ENCODE measurements at places on chromosomes 4 and X. TPM values are rescaled to one million over a fixed set of nuclear protein-coding genes. Genes with fewer than 3 reads are reported as not detected.

DNA sequence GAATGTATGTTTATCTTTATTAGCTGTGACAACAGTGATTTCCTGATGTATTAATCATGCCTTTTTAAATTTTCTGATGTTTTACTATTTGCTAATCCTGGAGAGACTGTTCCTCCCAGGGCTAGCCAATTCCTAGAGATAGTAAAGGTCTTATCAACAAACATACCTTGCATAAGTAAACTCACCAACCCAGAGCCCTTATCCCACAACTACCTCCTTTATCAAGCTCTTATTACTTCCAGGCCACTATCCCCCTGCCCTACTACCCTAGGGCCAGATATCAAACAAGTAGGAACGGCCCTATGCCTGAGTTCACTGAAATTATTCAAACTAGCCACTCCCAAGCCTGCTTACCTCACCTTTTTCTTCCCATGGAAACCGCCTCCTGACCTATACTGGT lies 58.2 kb upstream of the NPNT start:
- no peak for DNase-seq

DNA sequence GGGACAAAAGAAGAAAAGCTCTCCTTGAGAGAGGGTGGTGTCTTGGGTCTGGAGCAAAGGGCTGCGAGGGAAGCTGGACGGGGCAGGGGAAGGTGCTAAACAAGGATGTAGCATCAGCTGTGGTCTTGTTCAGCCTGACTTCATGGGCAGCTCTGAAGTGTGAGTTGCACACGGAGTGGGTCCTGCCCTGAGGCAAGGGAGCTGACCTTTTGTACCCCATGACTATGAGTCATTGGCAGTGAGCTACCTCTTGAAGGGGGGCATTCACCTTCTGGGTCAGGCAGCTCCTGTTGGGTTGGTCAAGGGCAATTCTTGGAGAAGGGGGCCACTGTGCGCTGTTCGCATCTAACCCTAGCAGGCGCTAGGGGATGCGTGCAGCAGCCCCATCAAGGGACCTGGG lies 151.8 kb downstream of the SMIM20 start:
- no peak for DNase-seq

- no peak for DNase-seq
Measured at GRCh38 chr4:44231006-44231405, 217.6 kb downstream of the KCTD8 start.

DNA sequence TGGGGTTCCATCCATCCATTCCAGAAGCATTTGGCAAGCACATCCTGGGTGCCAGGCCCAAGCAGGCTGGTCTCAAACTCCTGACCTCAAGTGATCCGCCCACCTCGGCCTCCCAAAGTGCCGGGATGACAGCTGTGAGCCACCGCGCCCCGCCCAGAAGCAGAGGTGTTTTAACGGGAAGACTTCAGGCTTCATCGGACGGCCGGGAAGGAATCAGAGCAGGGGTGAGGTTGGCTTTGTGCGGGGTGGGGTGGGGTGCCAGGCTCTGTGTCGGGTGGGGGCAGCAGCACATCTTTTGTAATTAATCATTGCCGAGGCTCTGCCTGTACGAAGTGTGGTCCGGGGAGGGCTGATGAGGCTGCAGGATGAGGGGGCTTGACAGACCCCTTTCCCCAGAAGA lies 5.1 kb upstream of the SLC25A6 start:
- no peak for DNase-seq

PGRMC1 gene
- polyA plus RNA-seq: 77.6 TPM

GRID2 gene
- polyA plus RNA-seq: 0.08 TPM

USP46 gene
- polyA plus RNA-seq: 6.0 TPM

Data from SK-N-SH (cell line).